Cardiac fibroblast (primary cell): ENCODE measurements at places on chromosomes 2 and 18.

GRCh38 chr2:68363721-68364120 is 1.4 kb upstream of the PLEK start:
- DNase-seq: no peak

DNA sequence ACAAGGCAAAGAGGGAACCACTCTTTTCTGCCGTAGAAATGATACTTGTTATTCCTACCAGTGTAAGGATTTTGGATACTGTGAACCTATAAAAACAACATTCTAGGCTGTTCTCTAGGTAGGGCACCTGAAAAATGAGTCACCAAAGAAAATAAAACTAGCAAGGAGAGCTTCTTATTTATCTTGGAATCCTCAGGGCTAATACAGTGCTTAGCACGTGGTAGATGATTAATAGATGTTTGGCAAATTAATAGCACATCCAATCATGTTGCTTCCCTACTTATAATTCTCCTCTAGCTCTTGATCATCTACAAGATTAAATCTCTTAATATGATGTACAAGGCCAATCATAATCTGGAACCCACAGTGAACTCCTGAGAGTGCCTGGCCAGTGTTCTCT is 73.1 kb downstream of the AAK1 start:
- DNase-seq: no peak

GRCh38 chr18:853471-853870 is 41.4 kb upstream of the YES1 start:
- DNase-seq: no peak

DNA sequence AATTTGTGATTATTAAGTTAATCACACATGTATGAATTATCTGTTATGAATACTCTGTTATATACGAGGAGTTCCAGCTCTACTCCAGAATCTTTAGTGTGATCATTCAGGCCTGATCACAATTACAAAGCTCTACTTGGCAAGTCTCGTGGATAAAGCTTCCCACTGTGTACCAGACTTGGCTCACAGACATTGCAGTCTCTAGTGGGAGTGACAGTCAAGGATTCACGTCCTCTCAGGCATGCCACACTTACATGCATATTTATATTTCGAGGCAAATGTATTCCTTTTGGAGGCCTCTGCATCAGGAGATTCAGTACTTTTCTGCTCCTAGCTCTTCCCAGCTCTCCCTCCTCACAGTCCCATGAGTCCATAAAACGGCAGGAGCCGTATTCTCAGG is 403.4 kb upstream of the CDH7 start:
- no peak for DNase-seq

DNA sequence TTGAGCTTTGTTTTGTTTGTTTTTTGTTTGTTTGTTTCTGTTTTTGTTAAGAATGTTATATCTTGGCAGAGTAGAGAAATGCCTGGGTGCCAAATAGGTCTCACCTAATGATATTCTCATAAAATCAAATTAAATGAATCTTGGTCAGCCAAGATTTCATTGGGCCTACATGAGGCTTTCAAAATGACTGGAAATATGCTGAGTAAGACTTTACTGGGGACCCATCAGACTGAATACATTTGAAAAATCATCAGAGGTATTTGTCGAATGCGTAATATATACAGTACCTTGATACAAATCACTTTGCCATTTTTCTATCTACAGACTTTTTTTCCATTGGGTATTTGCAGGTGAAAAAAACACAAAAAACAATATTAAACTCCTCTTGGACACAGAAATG is 480.8 kb downstream of the CDH2 start:
- no peak for DNase-seq

DNA sequence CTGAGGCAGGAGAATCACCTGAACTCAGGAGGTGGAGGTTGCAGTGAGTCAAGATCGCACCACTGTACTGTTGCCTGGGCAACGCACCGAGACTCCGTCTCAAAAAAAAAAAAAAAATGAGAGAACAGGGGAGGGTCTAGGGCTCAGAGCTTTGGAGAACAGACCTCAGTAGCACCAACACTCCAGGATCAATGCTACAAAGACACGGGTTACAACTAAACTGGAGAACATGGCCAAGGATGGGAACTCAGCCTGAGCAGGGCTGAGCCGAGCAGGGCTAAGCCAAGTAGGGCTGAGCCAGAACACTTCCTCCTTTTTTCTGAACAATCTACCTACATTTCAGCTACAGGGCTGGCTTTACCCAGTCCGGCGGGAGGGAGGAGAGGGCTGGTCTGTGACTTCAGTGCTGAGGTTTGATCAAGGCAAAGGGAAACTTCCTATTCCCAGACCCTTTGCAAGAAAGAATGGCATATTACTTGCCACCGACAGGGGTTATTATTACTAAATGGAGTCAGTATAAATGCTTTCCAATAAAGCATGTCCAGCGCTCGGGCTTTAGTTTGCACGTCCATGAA is 2.9 kb upstream of the CASP8 start:
- no peak for DNase-seq

DNA sequence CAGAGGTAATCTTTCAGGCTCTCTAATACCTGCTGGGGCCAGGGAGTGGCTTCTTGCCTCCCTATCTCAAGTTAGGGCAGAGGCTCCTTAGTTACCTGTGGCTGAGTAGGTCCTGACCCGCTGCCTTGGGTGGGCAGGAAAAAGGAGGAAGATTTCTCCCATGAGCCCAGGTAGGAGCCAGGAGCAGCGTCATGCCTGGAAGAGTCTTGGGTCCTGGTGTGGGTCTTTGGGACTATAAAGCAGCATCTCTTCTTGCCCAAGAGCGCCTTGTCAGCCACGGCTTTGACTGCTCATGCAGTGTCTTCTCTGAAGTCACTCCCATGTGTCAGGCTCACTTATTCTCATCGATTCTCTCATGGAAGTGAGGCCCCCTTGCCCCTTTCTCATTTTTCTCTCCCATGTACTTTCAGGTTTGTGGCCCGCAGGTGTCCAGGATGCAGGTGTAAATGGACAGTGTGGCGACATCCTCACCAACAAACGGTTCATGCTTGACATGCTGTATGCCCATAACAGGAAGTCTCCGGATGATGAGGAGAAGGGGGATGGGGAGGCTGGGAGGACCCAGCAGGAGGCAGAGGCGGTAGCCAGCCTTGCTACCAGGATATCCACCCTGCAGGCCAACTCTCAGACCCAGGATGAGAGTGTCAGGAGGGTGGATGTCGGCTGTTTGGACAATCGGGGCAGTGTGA is 111.2 kb downstream of the TPGS2 start:
- DNase-seq: no peak

- no peak for DNase-seq
These were observed 9.4 kb upstream of the TACR1 start for GRCh38 chr2:75208738-75209137.

DNA sequence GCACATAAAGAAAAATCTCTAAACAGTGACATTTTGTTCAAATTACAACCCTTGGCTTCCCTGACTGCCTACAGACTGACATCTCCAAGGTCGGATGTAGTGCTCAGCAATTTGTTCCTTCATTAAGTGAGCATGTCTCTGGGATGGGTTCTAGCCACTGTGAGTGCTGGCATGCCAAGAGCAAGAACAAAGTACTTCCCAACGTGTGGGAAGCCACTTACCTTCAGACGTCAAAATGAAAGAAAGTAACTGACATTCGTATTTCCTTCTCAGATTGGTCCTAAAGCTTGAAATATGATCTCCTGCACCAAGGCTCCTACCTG is 193.8 kb downstream of the SLC8A1 start:
- no peak for DNase-seq

GRCh38 chr2:79253243-79253774 is 93.8 kb upstream of the REG3A start:
- no peak for DNase-seq

GRCh38 chr2:73984203-73984921 is at the start of gene TET3:
Gene TET3, plus strand, starts transcription at chr2:73984910. Its CDS starts 1,494 bp downstream, at chr2:73986404.
- no peak for DNase-seq

- no peak for DNase-seq
These were observed 382.5 kb downstream of the ERBB4 start for GRCh38 chr2:212156088-212156487.
